ENCODE measurements at places on chromosomes 4 and X.

DNA sequence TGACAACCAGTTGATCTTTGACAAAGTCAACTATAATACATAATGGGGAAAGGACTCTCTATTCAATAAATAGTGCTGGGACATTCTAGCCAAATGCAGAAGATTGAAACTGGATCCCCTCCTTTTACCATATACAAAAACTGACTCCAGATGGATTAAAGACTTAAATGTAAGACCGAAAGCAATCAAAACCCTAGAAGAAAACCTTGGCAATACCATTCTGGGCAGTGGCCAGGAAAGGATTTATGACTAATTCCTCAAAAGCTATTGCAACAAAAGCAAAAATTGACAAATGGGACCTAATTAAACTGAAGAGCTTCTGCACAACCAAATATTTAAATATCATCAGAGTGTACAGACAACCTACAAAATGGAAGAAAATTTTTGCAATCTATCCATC is 185.1 kb downstream of the NPNT start:
- no peak for DNase-seq

- DNase-seq, result no peak
Observed at GRCh38 chr4:110953191-110953590, 330.3 kb upstream of the PITX2 start.

DNA sequence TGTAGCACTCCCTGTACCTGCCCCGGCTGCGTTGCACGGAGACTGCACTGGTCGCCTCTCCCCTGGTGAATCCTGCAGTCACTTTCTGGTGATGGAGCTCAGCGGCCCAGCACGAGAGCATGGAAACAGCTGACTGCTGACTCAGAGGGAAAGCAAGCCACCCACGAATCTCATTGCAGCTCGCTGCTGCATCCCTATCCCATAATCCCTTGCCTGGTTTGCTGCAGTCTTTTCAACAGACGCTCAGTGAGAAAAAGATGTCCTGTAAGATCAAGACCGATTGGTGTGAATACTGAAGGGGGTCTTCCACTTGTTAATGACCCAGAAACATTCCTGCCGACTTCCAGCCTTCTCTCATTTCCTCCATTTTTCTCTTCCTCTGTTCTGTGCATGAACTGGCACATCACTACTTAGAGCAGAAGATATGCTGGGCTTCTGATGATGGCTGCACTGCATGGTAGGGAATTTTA is 52.9 kb downstream of the TRIM2 start:
- no peak for DNase-seq

GRCh38 chr4:165738571-165738970 is 134.5 kb upstream of the TLL1 start:
- DNase-seq, result no peak

- peak; percentile 55 for DNase-seq
Observed at GRCh38 chr4:157014621-157015591, 43.3 kb upstream of the PDGFC start.

- DNase-seq, result no peak
Observed at GRCh38 chr4:2786152-2786671, 6.7 kb upstream of the SH3BP2 start.

DNA sequence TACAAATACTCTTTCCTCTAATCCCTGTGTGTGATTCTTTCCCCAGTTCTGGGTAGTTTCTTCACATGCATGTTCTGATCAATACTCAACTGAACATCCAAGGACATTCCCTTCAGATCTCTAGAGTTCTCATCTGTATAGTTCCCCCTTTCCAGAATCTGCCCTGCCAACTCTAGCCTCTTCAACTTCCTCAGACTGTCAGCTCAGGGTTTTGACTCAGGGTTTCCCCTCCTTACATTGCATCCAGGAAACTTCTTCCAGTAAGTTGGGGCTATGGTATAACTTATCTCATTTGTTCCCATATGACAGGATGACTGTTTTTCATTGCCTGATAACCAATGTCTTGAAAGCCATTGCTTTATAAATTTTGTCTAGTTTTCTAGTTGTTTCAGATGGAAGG is 14.2 kb upstream of the ANKRD17 start:
- DNase-seq, result no peak

DNA sequence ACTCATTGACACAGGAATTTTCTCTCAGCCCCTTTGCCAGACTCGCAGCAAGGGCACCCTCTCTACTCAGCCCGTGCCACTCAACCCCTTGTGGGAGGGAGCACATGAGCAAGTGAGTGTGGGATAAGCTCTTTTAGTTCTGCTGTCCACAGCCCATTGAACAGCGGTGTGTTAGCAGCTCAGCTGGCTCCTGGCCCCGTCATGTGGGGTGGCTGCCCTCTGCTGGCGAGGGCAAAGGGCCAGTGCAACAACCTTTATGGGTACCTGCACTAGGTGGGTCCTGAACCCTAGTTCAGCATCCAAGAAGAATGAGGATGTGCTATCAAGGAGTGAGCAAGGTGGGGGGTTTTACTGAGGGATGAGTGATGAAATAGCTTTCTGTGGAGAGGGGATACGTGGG is 85.0 kb upstream of the ZNF81 start:
- no peak for DNase-seq

- DNase-seq, result no peak
Observed at GRCh38 chrX:54181202-54181953, 1.7 kb downstream of the FAM120C start.

DNA sequence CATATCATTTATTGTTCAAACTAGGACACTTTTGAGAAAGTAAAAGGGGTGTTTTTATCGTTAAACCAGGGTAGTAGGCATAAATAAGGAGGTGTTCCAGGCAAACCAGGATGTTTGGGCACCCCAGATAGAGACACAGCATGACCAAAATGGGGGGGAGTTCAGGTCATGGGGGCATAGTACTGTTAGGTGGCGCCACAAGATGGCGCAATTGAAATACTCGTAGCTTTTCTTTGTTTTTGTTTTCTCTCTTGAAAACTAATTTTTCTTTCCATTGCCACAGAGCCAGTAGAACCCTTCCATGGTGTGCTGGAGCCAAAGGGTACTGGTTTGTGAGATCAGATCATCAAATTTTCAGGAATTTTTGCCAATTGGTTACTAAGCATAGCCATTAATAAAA is 283.4 kb downstream of the BCOR start:
- no peak for DNase-seq

DNA sequence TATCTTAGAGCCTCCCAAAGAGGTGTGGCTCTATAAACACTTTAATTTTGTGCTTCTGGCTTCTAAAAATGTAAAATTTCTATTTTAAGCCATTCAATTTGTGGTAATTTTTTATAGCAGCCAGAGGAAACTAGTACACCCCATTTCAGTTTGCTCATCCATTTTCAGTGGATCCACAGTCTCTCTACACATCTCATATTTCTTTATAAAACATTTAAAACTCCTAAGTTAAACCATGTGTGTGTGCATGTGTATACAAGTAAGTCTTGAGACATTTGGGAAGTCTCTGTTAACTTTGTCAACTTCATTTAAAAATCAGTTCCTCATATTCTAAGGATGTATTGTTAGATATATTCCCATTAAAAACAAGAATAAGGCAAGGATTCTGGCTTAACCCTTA is 273.2 kb downstream of the IL15 start:
- DNase-seq, result no peak

DNA sequence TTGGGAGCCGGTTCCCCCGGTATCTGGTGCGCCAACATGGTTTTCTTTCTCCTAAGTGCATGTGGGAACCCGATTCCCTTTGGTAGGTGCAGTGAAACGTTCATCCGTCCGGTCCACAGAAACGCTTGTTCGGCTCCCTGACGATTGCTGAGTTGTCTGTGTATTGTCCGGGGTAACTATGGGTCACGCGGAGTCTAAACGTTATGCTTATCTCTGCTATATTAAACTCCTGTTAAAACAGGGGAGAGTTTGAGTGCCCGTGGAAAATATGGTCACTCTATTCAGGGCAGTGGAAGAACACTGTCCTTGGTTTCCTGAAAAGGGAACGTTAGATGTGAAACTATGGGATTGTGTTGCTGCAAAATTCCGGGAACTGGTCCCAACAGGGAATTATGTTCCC is 32.4 kb upstream of the MGST2 start:
- no peak for DNase-seq

GRCh38 chr4:161197912-161198311 is 965.9 kb downstream of the FSTL5 start:
- no peak for DNase-seq

GRCh38 chr4:56861360-56861759 is 39.9 kb upstream of the SPINK2 start:
- no peak for DNase-seq

DNA sequence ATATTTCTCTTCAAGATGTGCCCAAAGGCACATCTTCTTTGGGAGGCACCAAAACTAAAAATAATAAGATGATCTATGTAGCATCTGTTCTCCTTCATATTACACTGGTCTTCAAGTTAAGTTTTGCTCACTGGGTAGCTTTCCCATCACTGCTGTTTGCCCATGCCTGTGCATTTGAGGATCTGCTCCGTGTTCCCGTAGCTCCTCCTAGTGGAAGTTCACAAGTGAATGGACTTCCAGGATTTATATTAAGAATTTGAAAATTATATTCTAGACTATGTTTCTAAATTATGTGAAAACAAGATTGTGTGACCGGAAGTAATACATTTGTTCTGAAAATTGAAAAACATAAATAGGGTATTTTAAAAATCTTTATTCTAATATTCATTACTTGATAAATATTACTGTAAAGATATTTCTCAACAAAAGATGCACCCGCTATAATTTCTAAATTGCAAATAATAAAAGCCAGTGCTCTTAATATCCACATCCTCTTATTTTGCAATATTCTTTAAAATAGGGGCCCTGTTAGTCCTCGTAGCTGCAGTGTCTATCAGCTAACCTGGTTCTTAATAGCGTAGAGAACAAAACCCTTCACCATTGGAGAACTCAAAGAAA is 147.7 kb downstream of the RBM46 start:
- no peak for DNase-seq

GRCh38 chr4:20528508-20528907 is 171.8 kb upstream of the PACRGL start:
- DNase-seq, result no peak

GRCh38 chr4:185040523-185040922 is 22.2 kb downstream of the HELT start:
- DNase-seq, result no peak

GRCh38 chr4:129346036-129346435 is 250.1 kb downstream of the C4orf33 start:
- no peak for DNase-seq

GRCh38 chrX:9396930-9397329 is 67.9 kb upstream of the TBL1X start:
- DNase-seq, result no peak

- DNase-seq, result no peak
Observed at GRCh38 chrX:150558424-150558823, 10.0 kb upstream of the MTM1 start.

- no peak for DNase-seq
Observed at GRCh38 chr4:144969821-144970220, 128.2 kb downstream of the ANAPC10 start.

DNA sequence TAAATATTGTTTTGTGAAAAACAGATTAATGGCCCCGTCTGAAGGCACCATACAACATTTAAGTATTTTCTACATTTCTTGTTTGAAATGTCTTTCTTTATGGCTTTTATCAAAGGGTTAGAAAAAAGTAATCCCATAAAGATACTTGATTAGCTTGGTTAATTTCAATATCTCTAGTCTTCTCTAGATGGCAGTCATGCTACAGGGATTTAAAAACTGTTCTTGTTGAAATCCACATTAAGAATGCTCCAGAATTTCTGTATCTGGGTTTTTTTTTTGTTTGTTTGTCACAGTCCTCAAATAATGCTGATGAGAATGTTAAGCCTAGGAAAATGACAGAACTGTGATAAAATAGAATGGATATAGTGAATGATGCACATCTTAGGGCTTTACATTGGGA is 109.0 kb upstream of the AADAT start:
- peak; percentile 5 for DNase-seq

- peak; percentile 30 for DNase-seq
Observed at GRCh38 chr4:139453041-139453370, 915 bp upstream of the RAB33B start.

- DNase-seq, result no peak
Observed at GRCh38 chr4:122591196-122591595, 29.7 kb downstream of the IL21 start.

DNA sequence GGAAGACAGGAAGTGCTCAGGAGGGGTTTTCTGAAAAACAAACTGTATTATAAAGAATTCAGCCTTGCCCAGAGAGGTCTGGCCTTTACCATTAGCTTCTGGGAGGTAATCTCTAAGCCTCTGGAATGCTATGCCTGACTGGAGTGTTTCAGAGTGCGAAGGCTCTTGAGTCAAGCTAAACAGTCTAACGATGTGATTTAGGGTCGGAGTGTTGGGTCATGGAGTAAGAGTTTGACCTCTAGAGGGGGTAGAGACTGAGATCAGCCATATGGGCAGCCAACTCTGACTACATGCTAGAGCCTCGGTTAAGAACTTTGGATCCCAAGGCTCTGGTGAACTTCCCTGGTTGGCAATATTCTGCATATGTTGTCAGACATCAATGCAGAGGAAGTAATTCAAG is 15.0 kb downstream of the BOD1L1 start:
- no peak for DNase-seq

DNA sequence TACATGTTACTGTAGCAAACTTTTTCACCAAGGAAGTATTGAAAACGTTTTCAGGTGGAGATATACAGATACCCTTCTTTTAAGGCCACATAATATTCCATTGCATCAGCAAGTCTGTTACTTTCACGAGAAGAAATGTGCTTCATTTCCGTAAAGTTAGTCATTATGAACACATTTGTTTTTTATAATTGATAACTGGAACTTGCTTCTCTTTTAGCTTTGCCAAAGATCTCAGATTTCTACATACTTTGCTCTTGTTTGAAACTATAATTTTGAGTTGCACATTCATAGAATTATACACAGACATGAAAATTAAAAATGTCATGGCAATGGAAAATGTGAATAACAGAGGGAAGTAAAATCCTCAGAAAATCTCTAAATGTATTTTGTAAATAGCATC is 128.7 kb upstream of the GIMD1 start:
- no peak for DNase-seq

DNA sequence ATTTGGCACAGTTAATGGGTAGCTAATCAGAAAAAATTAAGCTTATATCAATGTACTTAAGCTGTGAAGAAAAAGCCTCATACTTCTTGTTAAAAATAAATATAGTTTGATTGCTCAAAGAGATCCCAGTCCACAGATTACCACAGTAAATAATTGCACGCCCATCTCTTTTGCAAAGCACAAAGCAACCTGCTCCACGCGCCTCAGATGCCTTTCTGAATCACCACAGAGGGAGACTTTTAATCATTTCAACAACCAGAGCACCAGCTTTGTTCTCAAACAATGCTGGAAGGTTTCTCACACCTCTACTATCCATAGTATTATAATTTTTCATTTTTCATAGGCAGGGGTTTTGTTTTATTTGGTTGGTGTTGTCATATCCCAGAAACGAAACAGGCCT is 338.6 kb upstream of the MAGEB2 start:
- DNase-seq, result no peak

DNA sequence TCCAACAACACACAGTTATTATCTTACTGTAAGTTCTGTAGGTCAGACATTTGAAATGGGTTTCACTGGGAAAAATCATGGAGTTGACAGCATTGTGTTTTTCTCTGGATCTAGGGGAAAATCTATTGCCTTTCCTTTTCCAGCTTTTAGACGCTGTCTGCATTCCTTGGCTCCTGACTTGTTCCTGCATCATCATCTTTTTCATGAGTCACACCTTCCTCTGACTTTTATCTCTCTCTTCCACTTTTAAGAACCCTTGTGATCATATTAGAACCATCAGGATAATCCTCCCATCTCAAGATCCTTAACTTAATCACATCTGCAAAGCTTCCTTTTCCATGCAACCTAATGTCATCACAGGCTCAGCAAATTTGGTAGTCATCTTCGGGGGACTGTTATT is 1454.8 kb downstream of the RPA4 start:
- no peak for DNase-seq

- peak; percentile 48 for DNase-seq
Observed at GRCh38 chrX:2370456-2370855, 130.3 kb downstream of the DHRSX start.

All from HS-5 (cell line).